ENCODE measurements at places on chromosomes 5 and 9.

- DNase-seq, result no peak
Measured at GRCh38 chr5:160082614-160083500, 36.4 kb downstream of the PWWP2A start.

GRCh38 chr9:122261469-122261881 lies 3.2 kb downstream of the RBM18 start:
- DNase-seq, result no peak

DNA sequence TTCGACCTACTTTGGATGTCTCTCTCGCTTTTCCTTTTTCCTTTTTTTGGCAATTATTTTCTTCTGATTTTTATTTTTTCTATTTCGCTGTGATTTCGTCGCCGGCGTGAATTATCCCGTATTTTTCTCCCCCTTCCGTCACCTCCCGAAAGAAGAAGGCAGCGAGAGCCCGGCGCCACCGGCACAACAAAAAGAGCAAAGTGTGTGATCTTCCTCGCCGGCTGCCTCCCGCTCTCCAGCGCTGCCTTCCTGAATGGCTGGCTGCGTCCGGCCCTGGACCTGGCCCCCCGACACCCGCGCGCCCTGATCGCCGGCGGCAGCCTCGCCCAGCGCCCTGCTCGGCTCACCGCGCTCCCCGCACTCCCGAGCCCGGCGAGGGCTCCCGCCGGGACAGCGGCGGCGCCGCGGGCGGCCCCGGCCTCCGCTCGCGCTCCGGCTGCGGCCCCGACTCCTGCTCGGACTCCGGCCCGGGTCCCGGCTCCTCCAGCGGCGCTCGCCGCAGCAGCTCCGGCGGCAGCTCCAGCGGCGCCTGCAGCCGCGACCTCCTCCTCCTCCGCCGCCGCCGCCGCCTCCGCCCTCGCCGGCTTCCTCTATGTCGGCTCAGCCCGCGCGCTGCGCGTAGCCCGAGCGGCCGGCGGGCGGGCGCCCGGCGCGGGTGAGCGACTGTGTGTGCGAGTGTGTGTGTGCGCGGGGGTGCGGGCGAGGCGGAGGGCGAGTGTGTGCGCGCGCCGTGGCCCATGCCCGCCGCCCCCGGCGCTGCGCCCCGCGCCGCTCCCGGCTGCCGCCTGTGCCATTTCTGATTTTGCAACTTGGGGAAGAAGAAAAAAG lies 960 bp downstream of the NR2F1 start:
- DNase-seq, result peak; percentile 74

- peak; percentile 50 for DNase-seq
Measured at GRCh38 chr5:58871648-58872242, 288.9 kb downstream of the RAB3C start.

GRCh38 chr9:81720450-81721086 lies 31.2 kb upstream of the TLE1 start:
- no peak for DNase-seq

DNA sequence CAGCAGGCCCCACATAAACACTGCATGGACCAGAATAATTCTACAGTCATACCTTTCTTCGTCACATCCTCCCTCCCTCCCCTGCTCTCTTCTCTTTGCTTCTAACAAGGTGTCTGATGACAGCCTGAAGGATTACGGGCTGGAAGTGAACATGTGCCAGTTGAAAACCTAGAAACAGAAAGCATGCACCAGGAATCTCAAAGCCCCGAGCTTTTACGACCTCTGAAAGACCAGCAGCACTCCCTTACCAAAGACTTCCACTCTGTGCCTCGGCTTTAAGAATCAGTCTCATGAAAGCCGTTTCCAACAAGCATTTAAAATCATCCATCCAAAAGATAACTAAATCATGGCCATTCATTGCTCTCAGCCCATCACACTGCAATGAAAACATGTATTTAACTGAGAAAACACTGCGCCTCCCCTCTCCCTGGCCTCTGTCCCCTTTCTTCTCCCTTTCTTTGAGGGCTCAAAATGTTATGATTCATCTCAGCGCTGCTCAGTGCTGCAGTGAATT lies 21.3 kb downstream of the MSX2 start:
- DNase-seq, result no peak

- no peak for DNase-seq
Measured at GRCh38 chr9:73577848-73578247, 426.2 kb downstream of the ANXA1 start.

GRCh38 chr5:149550594-149551226 lies 529 bp downstream of the CSNK1A1 start:
- no peak for DNase-seq

- no peak for DNase-seq
Measured at GRCh38 chr9:91026266-91026665, 224.6 kb downstream of the SYK start.

- DNase-seq, result no peak
Measured at GRCh38 chr5:175900157-175900556, 28.8 kb downstream of the CPLX2 start.

DNA sequence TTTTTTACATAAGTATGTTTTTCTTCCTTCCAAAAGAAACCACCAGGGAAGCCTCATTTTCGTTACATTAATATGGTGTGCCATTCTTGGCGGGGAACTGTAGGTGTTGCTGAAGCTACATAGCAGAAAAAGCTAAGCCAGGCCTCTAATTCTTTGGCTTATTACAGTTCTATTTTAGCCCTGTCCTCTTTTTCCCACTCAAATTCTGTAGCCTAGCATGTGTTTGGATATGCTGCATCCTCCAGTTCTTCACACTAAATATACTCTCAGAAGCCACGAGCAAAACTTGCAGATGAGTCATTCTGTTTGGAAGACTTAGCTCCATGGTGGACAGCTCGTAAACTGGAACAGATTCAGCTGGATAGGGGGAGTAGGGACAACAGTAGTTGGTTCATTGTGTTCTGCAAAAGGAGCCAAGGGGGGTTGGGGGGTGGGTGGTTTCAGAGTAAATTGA lies 369.4 kb downstream of the TMEM161B start:
- no peak for DNase-seq

- DNase-seq, result no peak
Measured at GRCh38 chr5:76342474-76342873, 60.6 kb upstream of the IQGAP2 start.

DNA sequence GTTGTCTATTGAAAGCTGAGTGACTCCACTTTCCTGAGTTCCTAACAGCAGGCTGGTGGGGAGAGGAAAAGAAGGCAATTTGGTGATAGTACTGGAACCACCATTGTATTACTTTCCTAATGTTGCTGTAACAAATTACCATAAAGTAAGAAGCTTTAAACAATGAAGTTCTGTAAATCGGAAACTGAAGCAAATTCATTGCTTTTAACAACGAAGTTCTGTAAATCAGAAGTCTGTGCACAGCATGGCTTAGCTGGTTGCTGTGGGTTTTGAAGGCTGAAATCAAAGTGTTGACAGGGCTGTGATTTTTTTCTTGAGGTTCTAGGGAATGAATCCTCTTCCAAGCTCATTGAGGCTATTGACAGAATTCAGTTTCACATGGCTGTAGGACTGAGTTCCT lies 72.3 kb downstream of the SLC44A1 start:
- no peak for DNase-seq

- no peak for DNase-seq
Measured at GRCh38 chr9:135582966-135583687, 21.6 kb downstream of the PAEP start.

- no peak for DNase-seq
Measured at GRCh38 chr5:128274441-128274840, 190.9 kb downstream of the SLC12A2 start.

DNA sequence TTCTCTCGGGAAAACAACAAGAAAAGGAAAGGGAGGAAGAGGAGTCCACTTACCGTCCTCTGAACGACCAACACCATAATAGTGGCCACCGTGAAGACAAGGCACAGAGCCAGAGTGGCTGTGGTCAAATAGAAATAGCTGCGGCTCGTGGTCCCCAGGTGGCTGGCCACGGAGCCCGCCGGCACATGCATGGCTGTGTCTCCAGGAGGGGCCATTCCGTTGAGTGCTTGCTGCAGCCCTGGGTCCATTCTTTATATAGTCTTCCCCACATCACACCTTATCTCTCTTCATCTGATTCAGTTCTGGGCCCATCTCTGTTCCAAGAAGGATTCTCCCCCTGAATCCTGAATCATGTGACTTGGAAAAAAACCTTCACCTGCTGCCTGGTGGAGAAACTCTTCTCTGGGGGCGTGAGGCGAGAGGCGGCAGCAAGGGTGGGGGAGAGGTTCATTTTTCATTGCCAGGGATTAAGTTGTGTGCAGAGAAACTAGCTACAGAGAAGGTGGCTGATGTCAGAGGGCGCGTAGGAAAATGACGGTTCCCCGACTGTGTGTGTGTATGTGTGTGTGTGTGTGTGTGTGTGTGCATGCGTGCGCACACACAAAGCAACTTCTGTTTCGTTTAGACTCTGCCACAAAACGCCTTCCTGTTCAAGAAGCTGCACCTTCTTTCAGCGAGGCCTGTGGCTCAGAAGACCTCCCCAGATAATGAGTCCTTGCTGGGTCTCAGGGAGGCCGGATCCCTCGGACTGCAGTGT lies at the start of gene TNFSF8:
TNFSF8 (minus strand) TSS at position 536 of the 757 bp plus-strand sequence; CDS start at position 248, 288 bp downstream.
- no peak for DNase-seq

DNA sequence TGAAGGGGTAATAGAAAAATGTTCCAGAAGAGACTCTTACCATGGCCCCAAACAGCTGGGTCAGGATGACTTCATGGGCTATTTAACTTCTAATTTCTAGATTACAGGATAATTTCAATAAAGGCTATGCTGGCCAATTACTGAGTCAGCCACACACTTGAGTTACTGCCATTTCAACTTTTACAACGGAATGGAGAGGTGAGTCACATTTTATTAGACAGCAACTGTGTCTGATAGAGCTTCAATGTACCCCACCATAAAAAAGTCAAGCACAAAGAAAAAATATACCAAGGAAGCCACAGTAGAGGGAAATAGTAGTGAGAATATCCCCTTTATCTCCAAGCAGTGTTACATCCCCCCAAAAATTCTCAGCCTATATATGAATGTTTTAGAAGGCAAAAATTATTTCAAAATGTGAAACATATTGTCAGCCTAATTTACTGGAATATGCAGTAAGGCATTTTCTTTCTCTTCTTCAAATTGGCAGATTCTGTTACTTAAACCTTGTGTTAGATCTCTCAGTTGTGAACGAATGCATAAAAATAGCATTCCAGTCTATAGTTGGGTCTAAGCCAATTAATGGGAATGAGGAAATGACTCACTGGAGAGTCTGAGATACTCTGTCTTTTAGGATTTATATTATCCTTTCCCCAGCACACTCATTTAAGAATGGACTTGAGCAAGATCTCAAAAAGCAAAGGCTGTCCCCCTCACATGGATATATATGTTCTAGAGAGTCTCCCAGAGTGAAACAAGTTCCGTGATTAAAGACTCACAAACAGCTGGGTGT lies 47.1 kb upstream of the RAI14 start:
- DNase-seq, result no peak

DNA sequence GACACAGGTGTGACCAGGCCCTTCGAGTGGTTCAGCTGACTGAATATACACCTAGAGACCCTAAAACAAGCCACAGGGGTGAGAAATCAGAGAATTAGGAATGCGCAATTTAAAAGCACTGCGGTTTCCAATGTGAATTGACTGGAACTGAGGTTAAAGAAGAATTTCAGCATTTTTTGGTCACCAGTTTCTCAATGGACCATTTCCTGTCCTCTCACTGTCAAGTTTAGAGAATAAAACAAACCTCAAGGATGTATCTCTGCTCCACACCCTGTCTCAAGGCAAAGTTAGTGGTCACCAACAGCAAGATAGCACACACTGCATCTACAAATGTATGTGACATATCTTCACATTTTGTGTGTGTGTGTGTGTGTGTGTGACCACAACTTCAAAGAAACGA lies 143.8 kb upstream of the MAP3K1 start:
- DNase-seq, result no peak

DNA sequence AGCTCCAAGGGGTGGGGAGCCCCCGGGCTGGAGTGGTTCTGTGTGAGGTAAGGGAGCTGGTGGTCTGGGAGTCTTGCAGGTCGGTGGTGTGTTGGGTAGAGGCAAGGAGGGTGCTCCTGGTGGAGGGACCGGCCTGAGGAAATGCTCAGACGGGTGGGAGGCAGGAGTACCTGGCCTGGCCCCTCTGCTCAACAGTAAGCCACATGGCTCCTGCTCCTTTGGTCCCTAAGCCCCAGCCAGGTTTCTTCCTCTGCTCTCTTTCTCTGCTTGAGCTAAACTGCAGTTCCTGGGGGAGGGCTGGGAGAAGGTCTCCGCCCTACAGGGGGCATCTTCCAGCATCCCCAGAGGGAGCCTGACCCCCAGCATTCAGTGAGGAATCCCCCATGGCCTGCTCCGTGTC lies 17.2 kb downstream of the TSPAN17 start:
- no peak for DNase-seq

DNA sequence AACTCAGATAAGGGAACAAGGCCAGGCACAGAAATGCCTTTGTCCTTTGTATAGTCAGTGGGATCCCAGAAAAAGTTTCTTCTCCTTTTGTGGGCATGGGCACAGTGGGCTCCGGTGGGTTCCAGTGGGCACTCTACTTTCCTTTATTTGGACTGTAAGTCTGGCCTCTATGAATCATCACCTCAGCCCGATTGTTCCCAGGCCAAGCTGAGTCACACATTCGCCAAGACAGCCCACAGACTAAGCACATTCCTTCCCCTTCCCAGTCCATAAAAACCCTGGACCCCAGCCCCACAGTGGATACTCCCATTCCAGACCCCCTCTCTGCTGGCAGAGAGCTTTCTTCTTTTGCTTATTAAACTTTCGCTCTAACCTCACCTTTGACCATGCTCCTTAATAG lies 165.0 kb downstream of the FBXL17 start:
- DNase-seq, result no peak

DNA sequence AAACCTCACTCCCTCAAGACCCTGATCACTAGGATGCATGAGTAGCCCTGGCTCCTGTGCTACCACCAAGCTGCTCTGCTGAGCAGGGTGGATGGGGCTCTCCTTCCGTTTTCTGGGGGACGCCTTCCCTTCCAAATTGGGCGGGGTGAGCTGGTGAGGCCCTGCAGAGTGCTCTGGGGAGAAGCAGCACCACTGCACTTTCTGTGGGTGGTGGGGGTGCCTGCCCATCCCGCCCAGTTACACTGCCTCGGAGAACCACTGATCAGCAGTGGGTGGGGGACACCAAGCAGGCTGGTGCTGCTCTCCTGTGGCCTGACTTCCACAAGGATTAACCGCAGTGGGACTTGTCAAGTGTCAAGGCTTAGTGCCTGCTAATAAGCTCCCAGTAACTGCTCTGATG lies 19.0 kb downstream of the GFPT2 start:
- DNase-seq, result no peak

GRCh38 chr9:133477461-133477860 lies 1.4 kb downstream of the SLC2A6 start:
- DNase-seq, result no peak

DNA sequence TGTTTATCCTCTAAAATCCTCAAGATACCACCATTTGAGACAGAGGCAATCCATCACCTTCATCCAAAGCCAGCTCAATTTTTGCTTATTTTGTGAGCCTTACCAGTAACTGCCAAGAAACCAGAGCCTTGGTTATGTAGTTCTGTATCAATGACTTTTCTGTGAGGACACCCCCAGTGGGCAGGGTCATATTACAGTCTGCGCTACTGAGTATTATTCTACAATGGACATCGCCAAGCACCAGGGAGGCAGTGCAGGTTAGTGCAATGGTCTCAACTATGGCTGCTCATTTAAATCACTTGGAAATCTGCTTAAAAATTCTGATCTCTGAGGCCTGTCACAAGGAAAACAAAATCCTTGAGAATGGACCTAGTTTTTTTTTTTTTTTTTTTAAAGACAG lies 90.5 kb upstream of the NIPAL4 start:
- no peak for DNase-seq

- no peak for DNase-seq
Measured at GRCh38 chr9:97512966-97513560, 11.6 kb downstream of the TMOD1 start.

GRCh38 chr9:113568571-113569321 lies 105.2 kb downstream of the RGS3 start:
- no peak for DNase-seq

GRCh38 chr9:130636648-130637020 lies 27.8 kb upstream of the PRDM12 start:
- DNase-seq, result no peak

Data from KBM-7 (cell line).